Activated T-helper 17 cell treated with anti-CD3 and anti-CD28 coated beads, Interleukin-2, amount 50 U/mL, for 72 hours (primary cell): ENCODE measurements at places on chromosomes 4 and X.
A peak's percentile ranks its signal among the peaks of the same experiment; 100 is the strongest.

DNA sequence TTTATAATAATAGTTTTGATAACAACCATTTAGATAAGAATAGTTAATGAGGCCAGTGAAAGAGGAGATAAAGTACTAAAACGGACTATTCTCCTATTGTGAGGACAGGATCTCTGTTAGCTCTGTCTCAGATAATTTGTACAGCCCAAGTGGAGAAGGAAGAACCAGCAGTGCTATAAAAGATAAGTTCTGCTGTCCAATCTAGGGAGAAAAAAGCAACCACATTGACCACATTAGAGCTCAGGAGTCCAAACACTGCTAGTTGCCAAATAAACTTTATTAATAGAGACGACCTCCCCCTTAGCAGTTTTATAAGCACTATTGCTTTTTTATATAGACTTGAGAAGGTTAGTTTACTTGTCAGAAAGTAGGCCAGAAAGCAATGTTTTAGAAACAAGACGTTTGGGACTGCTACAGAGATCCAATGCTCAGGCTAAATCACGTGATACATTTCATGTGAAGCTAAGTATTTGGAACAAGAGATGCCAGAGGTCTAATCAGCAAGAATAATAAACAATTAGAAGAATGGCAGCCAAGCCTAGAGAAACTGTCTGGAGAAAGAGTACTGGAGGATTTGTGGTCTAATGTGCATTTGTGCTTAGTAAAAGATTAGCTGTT lies 15.9 kb downstream of the IL15 start:
- no peak for ATAC-seq

DNA sequence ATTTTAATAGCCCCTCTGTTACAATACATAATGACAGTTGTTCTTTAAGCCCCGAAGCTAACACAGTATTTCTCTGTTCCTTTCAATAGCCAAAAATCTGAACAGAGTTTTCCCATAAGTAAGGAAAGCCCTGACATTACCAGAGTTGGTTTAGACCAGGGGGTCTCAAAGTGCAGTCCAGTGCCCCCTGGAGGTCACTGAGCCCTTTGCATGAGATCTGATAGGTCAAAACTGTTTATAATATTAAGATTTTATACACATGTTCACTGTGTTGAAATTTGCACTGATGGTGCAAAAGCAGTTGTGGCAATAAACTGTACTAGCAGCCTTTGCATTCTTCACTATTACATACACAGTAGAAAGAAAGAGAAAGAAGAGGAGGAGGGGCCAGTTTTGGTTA lies 177.1 kb downstream of the SPANXN3 start:
- ATAC-seq, result no peak

GRCh38 chr4:37896206-37896860 lies 5.4 kb downstream of the TBC1D1 start:
- ATAC-seq, result no peak

DNA sequence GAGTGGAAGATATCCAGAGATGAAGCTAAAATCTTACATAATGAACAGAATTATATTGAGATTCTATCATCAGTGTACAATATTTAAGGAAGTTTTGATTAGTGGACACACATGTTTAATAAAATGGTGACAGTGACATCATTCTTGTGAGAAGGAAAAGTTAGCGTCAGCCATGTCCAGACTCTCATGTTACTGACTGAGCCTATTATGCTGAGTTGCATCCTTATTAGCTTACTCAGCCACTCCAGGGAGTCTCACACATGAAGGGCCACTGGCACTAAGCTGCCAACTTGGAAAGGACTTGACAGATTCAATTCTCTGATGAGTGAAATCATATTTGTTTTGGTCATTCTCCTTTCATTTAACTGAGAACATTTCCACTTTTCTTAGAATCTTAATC lies 170.6 kb downstream of the BANK1 start:
- ATAC-seq, result no peak

DNA sequence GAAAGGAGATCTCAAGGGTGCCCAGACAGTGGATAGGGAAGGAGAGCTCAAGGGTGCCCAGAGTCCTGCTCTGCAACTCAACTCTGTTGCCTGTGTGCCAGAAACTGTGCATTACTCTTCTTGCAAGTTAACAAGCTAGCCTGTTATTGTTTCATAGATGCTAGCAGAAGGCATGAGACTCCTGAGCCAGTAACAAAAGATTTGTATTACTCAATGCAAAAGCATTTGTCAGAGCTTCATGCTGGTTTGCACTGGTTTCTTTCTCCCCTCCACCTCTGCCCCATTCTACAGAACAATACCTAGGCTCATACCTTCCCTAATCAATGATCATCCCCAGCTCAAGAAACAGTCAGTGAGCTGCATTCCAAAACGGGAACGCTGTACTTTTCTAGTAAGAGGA lies 124.5 kb upstream of the NEIL3 start:
- ATAC-seq, result no peak

DNA sequence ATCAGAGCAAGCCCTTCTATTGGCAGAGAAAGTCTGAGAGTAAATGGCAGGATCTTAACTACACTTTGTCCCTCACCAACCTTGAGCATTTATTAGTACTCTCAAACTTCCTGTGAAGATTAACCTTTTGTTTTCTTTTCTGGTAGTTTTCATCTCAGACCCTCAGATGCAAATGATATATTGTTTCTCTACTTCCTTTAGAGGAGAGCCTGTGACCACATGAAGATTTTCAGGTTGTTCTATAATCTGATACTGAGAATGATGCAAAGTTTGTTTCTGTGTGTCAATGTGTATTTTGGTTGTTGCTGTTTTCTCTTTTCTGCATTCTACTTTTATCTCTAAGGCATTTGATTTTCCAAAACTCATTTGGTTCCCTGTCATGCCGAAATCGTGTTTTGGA lies 165.8 kb upstream of the CYSLTR1 start:
- no peak for ATAC-seq

DNA sequence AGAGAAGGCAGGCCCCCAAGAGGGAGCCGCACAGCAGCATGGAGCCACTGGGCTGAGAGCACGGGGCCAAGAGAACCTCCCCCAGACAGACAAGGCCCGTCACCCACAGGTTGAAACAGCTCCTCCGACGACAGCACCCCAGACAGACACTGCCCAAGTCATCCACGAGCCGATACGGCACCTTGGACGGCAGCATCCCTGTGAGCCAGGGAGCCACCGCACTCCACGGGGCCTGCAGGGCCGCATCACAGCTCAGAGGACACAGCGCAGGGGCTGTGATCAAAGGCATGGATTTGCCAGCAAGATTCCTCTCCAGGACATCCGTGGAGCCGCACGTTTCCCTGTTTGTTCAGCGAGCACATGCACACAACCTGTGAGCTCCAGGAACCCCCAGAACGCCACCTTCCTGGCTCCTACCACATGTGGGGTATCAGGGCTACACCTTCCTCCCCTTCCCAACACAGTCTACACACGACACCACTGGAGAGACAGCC lies 3.9 kb downstream of the CTBP1 start:
- no peak for ATAC-seq

- no peak for ATAC-seq
Measured at GRCh38 chrX:47507153-47507867, 24.3 kb upstream of the ZNF41 start.

DNA sequence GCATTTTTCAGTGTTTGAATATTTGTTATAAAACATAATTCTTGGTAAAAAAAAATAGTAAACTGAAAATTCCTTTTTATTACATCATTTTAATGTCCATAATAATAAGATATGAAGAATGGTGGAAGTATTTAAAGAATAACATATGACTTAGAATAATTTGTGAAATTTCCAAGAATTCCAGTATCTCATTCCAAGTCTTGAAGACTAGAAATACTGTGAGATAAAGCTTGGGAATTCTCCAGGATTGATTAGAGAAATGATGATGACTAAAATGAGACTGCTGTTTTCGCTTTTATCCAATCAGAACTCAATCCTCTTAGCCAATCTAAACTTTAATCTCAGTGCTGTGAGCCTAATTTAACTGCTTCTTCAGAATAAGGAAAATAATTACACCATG lies 184.2 kb upstream of the HCCS start:
- no peak for ATAC-seq

DNA sequence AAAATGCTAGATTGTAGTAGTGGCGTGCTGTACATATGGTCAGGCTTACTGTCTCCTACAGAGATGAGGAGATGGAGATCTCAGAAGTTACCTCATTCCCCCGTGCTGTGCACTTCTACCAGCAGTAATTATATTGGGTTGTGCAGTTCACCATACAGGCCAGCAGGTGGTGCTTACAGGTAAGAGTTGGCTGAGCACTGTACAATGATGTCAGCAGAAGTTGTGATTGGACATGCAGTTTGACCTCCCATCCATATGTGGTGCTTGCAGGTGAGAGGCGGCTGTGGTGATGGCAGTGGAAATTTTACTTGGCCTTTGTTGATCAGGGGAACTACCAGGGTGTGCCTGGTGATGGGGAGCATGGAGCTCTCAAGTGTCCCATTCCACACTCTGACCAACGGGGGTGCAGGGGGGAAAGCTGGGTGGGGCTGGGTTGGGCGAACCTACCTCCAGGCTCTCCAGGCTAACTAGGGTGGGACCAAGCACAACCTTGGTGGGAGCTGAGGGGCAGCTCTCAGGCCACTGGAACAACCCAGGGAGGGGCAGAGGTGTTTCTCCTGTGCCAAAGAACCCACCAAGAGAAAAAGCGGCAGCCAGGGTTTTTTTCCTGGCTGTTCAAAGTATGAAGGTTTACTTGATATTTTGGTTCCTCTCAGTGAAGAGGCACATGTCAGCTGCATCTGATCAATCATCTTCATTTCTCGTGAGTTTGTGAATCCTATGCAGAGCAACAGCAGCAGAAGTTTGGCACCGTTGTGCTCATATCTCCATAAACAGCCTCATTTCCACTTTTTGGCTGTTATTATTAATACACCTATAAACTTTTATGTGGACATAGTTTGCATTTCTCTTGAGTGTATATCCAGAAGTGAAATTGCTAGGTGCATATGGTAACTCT lies 73.8 kb upstream of the FREM3 start:
- peak; percentile 81 for ATAC-seq

GRCh38 chrX:134782796-134783195 lies 124.5 kb upstream of the PLAC1 start:
- no peak for ATAC-seq

GRCh38 chr4:70815370-70815769 lies 24.3 kb downstream of the GRSF1 start:
- ATAC-seq, result no peak

DNA sequence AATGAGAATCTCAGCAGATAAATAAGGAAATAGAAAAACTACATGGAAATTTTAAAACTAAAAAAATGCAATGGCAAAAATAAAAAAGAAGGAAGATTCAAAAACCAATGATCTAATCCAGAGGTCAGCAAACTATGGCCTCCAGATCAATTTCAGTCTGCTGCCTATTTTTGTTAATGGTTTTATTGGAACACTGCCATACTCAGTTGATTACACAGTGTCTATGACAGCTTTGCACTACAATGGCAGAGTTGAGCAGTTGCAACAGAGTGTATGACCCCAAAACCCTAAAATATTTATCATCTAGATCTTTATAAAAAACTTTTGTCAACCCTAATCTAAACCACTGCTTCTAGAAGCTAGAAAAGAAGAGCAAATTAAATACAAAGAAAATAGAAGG lies 170.3 kb downstream of the RAB28 start:
- ATAC-seq, result no peak

DNA sequence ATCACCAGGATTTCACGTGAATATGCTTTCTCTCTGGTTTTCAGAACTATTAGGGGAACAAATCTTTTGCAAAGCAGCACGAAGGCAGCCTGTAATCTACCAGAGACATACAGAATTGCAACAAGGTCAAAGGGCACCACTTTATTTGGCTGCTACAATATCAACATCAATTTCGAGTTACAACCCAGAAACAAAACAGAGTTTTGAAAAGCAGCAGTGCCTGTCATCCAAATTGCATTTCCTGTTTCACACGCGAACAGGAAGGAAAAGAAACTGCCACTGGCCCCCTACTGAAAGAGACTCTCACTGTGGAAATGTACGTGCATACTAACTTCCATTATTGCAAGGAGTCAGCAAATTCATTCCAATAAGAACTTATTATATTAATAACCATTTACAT lies 17.1 kb upstream of the C1QTNF7 start:
- ATAC-seq, result peak; percentile 34

DNA sequence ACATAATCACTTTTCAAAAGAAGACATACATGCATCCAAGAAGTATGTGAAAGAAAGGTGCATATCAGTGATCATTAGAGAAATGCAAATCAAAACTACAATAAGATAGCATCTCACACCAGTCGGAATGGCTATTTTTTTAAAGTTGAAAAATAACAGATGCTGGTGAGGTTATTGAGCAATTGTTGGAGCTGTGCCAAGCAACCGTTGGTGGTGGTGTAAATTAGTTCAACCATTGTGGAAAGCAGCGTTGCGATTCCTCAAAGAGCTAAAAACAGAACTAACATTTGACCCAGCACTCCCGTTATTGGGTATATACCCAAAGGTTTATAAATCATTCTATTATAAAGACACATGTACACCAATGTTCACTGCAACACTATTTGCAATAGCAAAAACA lies 14.2 kb downstream of the COX7B2 start:
- no peak for ATAC-seq

- ATAC-seq, result no peak
Measured at GRCh38 chrX:118259213-118259612, 86.7 kb upstream of the WDR44 start.

DNA sequence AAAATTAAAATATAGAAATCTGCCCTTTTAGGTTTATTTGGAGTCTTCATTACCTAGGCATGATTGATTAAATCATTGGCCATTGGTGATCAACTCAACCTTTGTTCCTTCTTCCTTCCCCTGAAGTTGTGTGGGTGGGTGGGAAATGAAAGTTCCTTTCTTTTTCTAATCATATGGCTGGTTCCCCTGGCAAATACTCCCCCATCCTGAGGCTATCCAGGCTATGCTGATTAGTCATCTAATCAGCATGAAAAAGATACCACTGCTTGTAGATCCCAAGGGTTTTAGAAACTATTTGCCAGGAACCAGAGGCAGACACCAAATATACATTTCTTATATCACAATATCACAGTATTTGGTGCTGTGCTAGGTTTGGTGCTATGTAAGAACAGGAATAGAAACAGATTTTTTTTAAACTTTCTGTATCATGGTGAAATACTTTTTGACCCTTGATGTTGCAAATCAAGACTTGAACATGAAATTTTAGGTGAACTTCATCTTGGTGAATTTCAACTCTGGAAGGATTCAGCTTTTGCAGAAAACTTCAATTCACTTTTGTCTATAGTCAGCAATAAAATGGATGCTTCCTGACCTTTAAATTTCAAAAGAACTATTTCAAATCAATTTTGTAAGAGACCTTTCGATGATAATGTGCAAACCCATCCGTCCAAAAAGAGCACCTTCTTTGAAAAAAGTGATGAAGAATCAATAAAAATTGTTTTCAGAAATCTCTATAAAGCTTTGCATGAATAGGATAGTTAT lies 71.1 kb downstream of the CCSER1 start:
- ATAC-seq, result no peak

- peak; percentile 81 for ATAC-seq
Measured at GRCh38 chrX:136768469-136769084, 12.2 kb downstream of the ARHGEF6 start.

- ATAC-seq, result peak; percentile 26
Measured at GRCh38 chrX:71251466-71251973, 2.4 kb downstream of the ZMYM3 start.

- ATAC-seq, result no peak
Measured at GRCh38 chr4:1857931-1858330, 2.0 kb upstream of the LETM1 start.
